Brain pericyte (primary cell): ENCODE measurements at places on chromosomes 13 and 19.

DNA sequence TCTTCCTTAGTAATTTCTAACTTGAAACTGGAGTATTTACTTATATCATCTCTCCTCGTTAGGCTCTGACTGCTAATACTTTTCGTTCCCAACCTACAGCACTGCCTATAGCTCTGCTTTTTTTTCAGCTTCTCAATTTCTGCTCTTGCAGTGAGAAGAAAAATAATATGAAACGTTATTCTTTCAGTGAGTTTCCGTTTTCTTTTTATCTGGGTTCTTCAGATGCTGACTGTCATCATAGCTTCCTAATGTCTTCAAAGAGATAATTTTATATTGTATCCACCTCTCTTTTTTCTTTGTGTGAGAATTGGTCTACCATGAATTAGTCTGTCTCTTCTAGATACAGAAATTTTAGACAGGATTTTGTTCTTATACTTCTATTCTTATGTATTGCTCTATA lies 454.9 kb downstream of the LMO7 start:
- no peak for DNase-seq

DNA sequence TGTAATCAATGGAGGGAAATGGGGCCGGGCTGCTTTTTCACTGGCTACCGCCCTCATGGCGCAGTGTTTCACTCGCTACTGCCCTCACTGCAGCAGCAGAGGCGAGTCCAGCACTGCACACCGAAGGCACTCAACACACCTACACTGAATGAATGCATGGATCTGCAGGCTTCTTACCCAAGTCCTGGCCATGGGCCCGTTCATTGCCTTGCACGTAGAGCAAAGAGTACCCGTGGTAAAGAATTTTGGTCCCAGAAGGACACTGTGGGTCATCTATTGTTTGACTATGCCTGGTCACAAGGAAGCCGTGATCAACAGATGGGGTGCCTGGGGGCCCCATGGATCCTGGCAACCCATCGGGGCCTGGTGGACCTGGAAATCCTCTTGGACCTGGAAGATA lies 144.9 kb downstream of the COL4A1 start:
- no peak for DNase-seq

DNA sequence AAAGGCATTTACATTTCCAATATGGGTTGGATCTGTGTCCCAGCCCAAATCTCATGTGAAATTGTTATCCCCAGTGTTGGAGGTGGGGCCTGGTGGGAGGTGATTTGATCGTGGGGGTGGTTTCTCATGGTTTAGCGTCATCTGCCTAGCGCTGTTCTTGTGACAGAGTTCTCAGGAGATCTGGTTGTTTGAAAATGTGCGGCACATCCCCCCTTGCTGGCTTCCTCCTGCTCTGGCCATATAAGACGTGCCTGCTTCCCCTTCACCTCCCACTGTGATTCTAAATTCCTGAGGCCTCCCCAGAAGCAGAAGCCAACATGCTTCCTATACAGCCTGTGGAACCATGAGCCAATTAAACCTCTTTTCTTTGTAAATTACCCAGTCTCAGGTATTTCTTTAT lies 126.2 kb upstream of the FNDC3A start:
- no peak for DNase-seq

- DNase-seq = no peak
Observed at GRCh38 chr19:45866400-45867176, 2.5 kb downstream of the FOXA3 start.

DNA sequence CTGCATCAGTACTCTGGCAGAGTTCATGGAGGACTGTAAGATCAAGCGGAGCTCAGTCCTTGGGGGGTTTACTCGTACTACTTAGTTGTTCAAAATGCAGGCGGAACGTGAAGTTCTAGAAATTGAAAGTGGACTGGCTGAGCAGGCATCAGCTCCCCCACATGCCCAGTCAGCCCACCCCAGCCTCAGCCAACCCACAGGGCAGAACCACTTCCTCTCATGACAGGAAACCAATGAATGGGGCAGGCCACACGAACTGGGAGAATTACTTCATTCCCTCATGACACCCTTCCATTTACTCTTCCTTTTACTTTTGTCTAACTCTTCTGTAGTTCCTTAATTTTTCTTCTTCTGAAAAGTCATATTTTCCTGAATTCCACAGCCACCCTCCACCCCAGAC lies 71.9 kb downstream of the FLT1 start:
- DNase-seq = no peak

- DNase-seq = no peak
Observed at GRCh38 chr19:12974301-12975220, 5.2 kb downstream of the DAND5 start.

- DNase-seq = no peak
Observed at GRCh38 chr13:100522618-100523309, 65.8 kb downstream of the GGACT start.

DNA sequence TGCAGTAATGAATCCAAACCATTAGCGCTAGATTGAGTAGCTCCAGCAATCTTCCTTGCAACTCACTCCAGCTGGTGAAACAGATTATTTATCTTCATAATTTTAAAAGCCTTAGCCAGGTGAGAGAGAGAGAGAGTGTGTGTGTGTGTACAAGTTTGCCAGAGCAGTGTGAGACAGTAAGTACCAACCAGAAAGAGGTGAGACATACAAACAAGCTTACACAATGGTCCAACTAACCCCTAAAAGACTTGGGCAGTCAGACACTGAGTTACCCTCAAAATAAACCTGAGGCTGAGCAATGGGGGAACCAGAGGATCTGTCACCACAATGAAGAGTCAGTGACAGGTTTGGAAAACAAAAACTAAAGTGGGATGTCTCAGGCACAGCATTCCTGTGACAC lies 8.1 kb upstream of the THSD1 start:
- DNase-seq = no peak

DNA sequence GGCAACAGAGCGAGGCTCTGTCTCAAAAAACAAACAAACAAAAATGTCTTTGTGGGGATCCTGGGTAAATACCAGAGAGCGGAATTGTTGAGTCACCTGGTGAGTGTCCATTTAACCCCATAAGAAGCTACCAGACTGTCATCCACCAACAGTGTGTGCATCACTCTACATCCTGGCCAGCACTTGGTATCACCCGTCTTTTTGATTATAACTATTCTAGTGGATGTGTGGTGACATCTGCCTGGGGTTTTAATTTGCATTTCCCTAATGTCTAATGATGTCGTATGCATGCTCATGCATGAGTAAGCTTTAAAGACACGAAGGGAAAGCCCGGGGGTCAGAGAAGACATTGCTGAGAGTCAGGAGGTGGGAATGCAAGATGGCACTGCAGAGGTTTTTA lies 126.7 kb upstream of the MRI1 start:
- no peak for DNase-seq

- no peak for DNase-seq
Observed at GRCh38 chr19:1069009-1069779, 2.2 kb downstream of the ARHGAP45 start.

DNA sequence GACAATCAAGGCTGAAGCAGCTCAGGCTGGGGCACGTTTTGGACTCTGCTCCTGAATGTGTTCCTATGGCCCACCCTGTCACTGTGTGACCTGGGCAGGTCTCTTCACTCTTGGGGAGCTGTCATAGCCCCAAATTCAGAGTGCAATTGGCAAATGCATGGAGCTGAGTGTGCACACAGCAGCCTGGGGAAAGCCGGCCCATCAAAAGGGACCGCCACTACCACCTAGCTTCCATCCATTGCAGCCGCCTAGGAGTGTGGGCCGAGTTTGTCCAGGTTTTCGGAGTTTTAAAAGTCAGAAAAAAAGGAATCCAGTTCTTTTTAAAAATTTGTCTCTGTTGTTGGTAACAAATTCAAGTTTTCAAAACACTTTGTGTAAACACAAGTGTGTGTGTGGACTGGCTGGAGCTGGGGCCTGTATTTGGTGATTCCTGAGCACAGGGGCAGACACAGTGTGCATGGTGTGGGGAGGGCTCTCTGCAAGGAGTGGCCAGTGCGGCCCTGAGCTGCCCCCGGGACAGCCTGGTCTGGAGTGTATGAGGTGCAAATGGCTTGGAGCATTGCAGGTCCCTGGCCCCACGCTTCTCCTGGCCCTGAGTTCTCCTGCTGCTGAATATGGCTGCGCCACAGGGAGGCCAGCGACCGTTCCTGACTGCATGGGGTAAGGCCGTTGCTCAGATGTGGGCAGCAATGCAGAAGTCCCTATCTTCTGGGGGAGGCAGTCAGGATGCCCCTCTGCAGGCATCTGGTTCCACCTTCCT lies 13.2 kb upstream of the ZNF536 start:
- no peak for DNase-seq

GRCh38 chr19:10961073-10961860 lies 437 bp downstream of the SMARCA4 start:
- no peak for DNase-seq

DNA sequence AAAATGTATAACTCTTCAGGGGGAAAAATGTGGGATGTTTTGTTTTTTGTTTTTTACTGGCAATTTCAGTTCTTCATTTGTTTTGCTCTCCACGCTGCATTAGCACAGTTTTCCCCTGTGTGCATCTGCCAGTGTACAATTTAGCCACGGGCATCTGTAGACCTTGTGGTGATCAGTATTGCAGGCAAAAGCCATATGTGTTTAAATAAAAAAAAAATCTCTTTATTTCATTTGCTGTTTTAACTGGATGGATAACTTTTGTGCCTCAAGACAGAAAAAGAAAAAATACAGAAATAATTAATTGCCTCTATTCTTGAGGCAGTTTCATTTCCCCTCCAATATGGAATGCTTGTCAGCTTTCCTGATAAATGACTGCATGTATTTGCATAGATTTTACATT lies 7.9 kb upstream of the MAB21L1 start:
- no peak for DNase-seq

GRCh38 chr13:110506859-110507566 lies 54.5 kb downstream of the RAB20 start:
- no peak for DNase-seq

GRCh38 chr19:20273376-20273775 lies 106.4 kb downstream of the ZNF486 start:
- no peak for DNase-seq

DNA sequence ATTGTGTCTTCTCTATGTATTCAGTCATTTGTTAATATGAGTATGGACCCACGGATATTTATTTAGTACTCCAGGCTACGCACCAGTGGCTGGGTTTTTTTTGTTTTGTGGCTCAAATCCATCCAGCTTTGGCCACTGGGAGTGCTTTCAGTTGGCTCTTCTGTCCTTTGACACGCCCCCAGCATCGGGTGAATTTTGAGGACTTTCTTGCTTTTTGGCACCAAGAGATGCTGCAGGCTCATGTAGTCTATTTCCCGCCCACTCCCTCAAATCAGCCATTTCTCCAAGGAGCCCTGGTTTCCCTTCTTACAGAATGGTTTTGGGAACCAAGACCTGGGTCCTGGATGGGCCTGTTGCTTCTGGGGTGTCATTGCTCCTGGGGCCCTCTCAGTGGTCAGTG lies 55.8 kb downstream of the SMARCA4 start:
- no peak for DNase-seq

GRCh38 chr13:49108196-49108595 lies 111.9 kb upstream of the MLNR start:
- DNase-seq = no peak

- DNase-seq = no peak
Observed at GRCh38 chr19:29845574-29846176, 33.9 kb downstream of the CCNE1 start.

DNA sequence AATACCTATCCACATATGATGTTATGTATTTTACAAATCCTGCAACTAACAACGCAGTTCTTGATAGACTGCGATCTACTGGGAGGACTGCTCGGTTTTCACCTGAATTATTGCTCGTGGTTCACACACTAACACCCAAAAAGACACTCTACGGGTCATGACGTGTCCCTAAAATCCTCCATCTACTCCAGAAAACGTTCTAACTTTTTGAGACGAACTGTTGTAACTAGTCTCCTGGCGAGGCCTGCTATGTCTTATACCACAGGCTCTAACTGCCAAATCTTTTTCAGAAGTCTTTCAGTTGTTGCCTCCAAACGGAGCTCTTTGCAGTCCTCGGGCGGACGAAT lies 108.2 kb downstream of the KCNRG start:
- no peak for DNase-seq

DNA sequence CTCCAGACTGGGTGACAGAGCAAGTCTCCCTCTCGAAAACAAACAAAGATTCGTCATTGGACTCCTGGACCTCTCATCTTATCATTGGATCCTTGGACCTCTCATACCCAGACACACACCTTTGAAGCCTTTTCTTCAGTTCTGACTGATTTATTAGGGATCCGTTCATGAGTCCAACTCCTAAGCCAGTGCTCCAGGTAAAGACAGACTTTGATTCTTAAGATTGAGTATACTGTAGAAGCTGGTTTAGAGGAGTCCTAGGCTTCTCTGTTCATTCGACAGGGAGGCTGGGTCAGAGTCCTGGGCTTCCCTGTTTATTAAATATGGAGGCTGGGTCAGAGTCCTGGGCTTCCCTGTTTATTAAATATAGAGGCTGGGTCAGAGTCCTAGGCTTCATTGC lies 38.7 kb downstream of the SACS start:
- DNase-seq = no peak

GRCh38 chr19:1782521-1782920 lies 29.2 kb downstream of the ONECUT3 start:
- DNase-seq = no peak

DNA sequence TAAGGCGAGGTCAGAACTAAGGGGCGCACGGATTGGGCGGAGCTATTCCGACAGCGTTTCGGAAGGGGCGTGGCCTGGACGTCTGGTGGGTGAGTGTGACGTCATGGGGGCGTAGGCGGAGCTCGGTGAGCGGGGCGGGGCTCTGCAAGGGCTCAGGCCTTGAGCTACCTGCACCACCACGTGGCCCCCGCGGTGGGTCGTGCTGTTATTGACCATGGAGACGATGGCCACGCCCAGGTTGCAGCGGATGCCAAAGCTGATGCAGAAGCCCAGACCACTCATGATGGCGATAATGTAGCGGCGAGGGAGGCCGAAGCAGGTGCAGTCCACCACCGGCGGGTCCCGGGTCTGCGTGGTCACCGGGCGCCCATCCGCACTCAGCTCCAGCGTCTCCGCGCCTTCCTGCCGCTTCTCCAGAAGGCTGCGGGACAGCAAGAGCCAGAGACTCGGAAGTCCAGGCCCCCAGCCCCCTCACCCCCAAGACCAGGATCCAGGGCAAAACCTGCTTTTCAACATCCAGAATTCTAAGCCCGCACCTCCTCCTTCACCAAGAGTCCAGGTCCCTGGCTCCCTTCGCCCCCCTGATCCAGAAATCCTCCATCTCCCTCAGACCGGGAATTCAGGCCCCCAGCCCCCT lies 4.8 kb downstream of the SLC17A7 start:
- no peak for DNase-seq

GRCh38 chr13:112843392-112844111 lies 125.5 kb upstream of the MCF2L start:
- no peak for DNase-seq

DNA sequence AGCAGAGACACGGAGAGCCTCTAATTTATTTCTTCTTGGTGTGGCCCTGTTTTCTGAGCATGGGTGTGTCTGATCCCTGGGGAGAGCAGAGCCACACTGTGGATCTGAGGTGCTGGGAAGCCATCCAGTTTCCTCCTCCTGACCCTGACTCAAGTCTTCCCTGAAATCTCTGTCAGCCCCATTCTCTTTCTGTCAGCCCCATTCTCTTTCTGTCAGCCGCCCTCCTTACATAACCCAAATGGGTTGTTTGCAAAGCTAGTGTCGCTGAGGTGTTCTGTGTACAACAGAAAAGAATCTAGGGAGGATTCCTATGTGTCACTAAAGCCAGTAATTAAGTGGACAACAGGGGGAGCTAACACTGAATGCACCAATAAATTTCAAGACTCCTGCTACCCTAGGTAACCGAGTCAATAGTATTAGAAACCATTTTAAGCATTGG lies 50.2 kb downstream of the LRCH1 start:
- no peak for DNase-seq

GRCh38 chr13:68081061-68081460 lies 850.9 kb upstream of the PCDH9 start:
- DNase-seq = no peak
